Gastrocnemius medialis (tissue), 4 donors: ENCODE measurements at places on chromosomes 2 and 18. TPM values are rescaled to one million over a fixed set of nuclear protein-coding genes. Genes with fewer than 3 reads are reported as not detected.

Gene GALNT14
- total RNA-seq = not detected

Gene OXER1
- total RNA-seq = not detected

Gene DSC2
- 0.56 TPM for total RNA-seq

Gene ZNF892
- total RNA-seq = 1.5 TPM

Gene FAM124B
- total RNA-seq = 2.4 TPM

Gene ADCYAP1
- not detected for total RNA-seq

Gene INHA
- not detected for total RNA-seq

Gene PELI1
- total RNA-seq = 7.5 TPM

Gene PAX8
- total RNA-seq = 0.27 TPM

Gene ZBTB7C
- 1.4 TPM for total RNA-seq

Gene CHRNG
- 35.5 TPM for total RNA-seq

Gene ADRA2B
- 2.4 TPM for total RNA-seq

Gene ABI2
- 6.2 TPM for total RNA-seq

Gene TMEM247
- not detected for total RNA-seq

Gene C2orf78
- total RNA-seq = not detected

Gene DNAJB2
- 69.2 TPM for total RNA-seq

Gene UPP2
- total RNA-seq = not detected

Gene KCNG2
- not detected for total RNA-seq

Gene PFN4
- total RNA-seq = not detected

Gene TEKT4
- not detected for total RNA-seq

Gene TRIB2
- 17.2 TPM for total RNA-seq

Gene COLEC12
- 0.97 TPM for total RNA-seq
